Cerebellum (tissue), 4 donors: ENCODE measurements at places on chromosomes 2 and 18.

DNA sequence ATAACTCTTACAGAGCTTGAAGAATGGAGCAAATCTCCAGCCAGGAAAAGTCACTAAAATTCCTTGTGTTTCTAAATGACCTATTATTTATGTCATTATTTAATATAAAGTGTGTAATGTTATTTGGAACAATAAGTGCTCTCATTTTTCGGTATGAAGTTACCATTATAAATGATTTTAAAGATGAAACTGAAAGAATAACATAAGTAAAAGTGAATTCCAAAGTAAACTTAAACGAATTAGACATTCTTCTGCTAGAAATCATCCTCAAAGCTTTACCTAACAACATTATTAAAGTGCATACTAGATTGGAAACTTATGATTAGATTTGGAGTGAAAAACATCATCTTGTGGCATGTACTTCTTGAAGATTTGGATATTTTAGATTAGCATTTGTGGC lies 897.2 kb upstream of the CDH2 start:
- no peak for DNase-seq

DNA sequence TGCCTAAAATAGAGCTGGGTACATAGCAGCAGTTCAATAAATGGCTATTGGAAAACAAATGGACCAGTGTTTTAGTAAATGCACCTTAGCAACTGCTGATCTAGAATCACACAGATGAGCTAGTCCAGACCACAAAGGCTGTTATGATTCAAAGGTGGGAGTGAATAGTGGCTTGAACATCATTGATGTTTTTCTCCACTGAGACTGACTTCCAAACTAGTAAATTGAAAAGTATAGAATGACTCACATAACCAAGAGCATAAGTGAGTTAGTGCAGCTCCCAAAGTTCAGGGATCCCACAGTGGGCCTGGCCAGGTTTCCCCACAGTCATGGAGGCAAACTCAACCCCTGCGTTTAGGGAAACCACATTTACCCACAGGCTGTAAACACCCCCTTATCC lies 106.7 kb upstream of the YPEL5 start:
- DNase-seq, result no peak

DNA sequence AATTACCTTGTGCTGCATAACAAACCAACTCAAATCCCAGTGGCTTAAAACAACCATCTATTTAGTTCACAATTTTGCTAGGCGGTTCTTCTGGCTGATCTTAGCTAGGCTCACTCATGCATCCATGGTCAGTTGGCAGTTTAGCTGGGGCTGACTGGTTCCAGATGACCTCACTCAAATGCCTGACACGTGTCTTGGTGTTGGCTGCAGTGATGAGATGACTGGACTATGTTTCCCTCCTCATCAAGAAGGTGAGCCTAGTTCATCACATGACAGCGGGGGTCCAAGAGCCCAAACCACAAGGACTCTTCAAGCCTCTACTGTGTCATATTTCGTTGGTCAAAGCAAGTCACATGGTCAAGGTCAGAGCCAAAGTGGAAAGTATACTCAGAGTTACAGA lies 42.7 kb upstream of the ACTR3 start:
- DNase-seq, result no peak

DNA sequence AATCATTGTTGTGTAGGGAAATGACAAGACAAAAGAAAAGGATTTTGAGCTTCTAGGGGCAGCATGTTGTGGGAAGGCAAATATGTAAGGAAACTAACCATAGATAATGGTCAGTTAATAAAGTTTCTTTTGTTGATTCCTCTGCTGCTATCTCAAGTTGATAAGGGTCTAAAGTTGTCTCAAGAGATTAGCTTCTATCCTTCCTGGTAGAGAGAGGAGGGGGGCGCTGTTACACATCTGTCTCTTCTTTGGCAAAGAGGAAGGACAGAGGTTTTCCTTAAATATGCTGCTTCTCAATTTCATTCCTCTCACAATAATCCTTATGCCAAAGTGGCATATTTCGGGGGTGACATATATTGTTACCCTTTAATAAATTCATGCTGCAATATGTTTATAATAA lies 944.0 kb downstream of the DPP10 start:
- DNase-seq, result no peak
